ENCODE measurements at places on chromosomes 2 and 18. TPM values are rescaled to one million over a fixed set of nuclear protein-coding genes. Genes with fewer than 3 reads are reported as not detected.

CD226 gene
- 85.3 TPM for total RNA-seq

ANKRD62 gene
- total RNA-seq = not detected

DNA sequence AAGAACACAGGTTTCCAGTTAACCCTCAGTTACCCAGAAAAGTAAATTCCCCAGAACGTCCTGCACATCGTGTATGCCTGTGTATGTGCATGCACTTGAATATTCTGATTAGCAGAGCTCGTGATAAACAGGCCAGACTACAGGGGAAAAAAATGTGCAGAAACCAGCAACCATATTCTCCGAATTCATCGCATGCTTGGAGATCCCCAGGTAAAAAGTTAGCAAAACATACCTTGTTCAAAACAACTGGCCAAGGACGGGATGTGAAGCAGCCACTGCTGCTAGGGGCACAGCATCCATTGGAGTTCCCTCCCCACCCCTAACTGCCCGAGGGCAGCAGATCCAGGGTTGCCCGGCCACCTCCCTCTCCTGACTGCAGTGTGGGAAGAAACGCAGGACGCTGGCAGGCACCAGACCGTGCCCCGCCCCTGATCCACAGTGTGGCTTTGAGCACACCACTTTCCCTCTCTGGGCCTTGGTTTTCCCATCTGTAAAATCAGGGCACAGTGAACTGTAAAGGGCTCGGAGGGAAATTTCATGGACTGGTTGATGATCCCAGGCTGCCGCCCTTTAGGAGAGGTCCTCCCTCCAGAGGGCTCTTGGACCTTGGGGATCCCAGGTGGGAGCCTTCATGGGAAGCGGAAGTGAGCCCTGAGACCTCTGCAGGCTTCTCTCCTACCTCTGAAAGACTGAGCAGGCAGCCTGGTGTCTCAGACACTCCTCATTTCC is 11.9 kb upstream of the ARID5A start:
- peak overlapping the region; percentile 26 for H3K4me3 ChIP-seq
- H3K27me3 ChIP-seq = no peaks in the 10 kb centered on the region
- H3K27ac ChIP-seq = peak overlapping the region; percentile 88
- H3K36me3 ChIP-seq = no peaks in the 10 kb centered on the region
- H3K4me1 ChIP-seq = peaks cover 83% of the 10 kb centered on the region

GRCh38 chr2:118803012-118803411 is 44.4 kb downstream of the EN1 start:
- H3K36me3 ChIP-seq = no peaks in the 10 kb centered on the region
- H3K27ac ChIP-seq = no peak overlapping the region
- no peak for DNase-seq
- H3K27me3 ChIP-seq = peaks cover 29% of the 10 kb centered on the region

- no peaks in the 10 kb centered on the region for H3K36me3 ChIP-seq
- no peaks in the 10 kb centered on the region for H3K27me3 ChIP-seq
- no peak overlapping the region for H3K27ac ChIP-seq
- no peak for DNase-seq
- peaks cover 2% of the 10 kb centered on the region for H3K4me1 ChIP-seq
- no peak overlapping the region for H3K4me3 ChIP-seq
These were observed 41.9 kb downstream of the TMEM247 start for GRCh38 chr2:46521215-46521683.

DNA sequence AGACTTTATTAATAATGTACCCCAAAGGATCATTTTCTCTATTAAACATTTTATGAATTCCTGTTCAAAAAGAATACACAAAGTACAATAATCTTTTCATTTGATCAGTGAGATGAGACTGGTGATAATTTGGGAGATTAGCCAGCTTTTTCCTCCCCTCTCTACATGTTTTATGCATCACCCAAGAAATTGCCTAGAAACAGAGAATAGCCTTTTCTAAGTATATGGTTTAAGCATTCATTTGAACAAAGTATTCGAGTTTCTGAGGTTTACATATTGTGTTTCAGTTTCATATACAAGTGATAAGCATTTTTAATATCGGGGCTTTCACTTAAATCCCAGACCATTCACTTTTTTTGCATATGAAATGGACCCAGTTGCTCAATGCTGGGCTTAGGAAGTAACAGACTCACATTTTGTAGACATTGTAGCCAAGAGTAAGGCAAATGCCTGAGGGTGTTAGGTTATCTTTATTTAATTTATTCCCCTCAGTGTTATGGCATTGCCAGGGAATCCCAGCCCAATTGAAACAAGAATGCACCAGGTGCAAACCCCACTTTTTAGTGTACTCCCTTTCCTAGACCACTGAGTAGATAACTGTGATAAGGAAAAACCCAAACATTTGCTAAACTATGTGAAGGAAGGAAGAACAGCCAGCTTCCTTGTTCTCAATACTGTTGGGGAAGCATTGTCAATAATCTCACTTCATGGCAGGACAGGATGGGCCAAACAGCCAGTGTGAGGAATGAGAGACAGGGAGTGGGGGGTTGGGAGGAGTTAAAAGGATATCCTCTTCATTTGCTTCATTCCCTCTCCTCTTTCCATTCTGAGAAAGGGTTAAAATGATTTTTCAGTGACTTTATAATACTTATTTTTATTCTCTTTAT is 3.5 kb downstream of the CPO start:
- H3K4me3 ChIP-seq = no peak overlapping the region
- H3K4me1 ChIP-seq = peaks cover 2% of the 10 kb centered on the region

GCG gene
- total RNA-seq = not detected
